ENCODE measurements at places on chromosomes 5 and 9. TPM values are rescaled to one million over a fixed set of nuclear protein-coding genes. Genes with fewer than 3 reads are reported as not detected.
A peak's percentile ranks its signal among the peaks of the same experiment; 100 is the strongest.

DNA sequence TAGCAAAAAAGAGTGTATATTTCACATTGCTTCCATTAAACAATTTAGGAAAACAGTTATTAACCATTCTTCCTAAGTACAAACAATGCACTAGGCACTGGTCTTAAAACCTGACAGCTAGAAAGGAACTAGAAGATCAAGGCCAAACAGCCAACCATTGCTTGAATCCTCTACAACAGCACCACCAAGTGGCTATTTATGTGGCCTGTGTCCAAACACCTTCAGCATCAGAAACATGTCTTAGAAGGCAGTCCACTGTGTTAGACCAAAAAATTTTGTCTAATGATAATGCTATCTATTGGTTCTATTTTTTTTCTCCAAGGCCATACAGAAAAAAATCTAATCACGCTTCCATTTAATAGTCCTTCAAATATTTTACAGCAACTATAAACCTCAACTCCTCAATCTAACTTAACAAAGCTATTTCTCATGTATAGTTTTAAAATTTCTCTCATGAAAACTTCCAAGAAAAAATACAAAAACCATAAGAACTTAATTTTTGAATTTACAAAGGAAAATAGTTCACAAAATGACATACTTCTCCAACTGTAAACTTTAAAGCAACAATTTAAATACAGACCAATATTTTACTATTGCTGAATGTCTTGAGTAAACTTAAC, 36.1 kb downstream of the CAAP1 start:
- no peak for DNase-seq

DNA sequence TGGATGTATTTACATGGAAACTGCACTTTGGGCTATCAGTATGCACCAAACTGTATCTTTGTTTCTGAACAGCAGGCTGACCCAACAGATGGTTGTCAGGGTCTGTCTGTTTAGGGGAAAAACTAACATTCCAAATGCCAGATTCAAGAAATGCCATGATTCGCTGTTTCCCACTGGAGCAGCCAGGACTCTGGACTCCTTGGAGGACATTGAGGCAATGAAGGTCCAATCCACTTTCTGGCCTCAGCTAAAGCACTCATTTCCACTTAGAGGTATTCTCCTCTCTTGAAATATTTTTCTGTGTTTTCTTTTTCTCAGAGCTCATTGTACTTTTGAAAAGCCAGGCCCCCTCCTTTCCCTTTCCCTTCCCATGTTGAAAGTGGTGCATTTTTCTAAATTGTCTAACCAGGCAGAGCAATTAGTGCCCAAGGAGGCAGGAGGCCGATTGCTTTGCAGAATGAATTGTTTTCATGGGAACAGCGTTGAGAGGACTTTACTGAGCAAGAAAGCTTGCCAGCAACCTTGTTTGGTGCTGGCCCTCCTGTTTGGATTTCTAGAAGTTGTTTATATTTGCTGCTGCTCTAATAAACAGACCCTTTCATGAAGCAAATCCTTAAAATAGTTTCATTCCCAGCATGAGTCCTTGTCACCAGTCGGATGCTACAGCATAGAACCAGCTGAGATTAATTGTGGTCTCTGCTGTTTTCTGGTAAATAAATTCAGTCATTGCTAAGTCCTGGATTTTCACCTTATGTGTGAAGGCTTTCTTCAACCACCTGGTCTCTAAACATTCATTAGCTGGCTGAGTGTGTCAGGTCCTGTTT, 132.8 kb upstream of the TAF11L2 start:
- DNase-seq: no peak

- DNase-seq: no peak
Measured at GRCh38 chr9:9961934-9962333, 650.9 kb downstream of the PTPRD start.

DNA sequence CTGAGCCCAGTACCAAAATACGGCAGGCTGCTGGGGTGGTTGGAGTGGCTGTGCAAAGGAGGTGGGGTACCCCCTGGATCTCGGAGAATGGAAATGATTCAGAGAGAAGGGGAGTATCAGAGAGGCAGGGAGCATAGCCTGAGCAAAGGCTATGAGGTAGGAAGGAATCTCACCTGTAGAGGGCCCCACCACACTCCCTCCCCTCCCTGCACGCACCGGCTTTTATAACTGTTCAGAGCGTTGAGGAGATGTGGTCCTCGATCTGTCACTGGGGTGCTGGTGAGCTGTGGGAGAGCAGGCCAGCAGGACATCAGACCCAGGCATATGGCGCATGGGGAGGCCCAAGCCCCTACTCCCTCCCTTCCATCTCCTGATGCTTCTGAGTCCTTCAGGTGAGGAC, 13.2 kb downstream of the PHF19 start:
- DNase-seq: no peak

GRCh38 chr9:6040077-6040476, 24.7 kb upstream of the RANBP6 start:
- DNase-seq: no peak

GRCh38 chr9:9186086-9186485, 1386.5 kb upstream of the DMAC1 start:
- no peak for DNase-seq

GRCh38 chr5:80093796-80094195, 58.6 kb downstream of the THBS4 start:
- no peak for DNase-seq

DNA sequence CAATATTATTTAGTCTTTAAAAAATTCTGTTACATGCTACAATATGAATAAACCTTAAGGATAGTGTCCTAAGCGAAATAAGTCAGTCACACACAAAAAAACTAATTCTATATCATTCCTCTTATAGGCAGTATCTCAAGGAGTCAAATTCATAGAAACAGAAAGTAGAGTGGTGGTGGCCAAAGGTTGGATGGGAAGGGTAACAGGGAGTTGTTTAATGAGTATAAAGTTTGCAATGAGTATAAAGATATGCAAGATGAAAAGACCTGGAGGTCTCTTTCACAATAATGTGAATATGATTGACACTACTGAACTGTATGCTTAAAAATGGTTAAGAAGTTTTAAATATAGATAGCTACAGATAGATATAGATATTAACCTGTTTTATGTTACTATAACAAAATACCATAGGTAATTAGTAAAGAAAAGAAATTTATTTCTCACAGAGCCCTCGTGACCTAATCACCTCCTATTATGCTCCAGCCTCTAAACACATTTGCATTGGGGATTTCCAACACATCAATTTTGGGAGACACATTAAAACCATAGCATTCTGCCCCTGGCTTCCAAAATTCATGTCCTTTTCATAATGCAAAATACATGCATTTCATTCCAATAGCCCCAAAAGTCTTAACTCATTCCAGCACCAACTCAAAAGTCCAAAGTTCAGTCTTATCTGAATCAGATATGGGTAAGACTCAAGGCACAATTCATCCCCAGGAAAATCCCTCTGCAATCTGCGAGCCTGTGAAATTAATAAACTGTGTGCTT, 93.6 kb downstream of the ATPSCKMT start:
- DNase-seq: no peak

DNA sequence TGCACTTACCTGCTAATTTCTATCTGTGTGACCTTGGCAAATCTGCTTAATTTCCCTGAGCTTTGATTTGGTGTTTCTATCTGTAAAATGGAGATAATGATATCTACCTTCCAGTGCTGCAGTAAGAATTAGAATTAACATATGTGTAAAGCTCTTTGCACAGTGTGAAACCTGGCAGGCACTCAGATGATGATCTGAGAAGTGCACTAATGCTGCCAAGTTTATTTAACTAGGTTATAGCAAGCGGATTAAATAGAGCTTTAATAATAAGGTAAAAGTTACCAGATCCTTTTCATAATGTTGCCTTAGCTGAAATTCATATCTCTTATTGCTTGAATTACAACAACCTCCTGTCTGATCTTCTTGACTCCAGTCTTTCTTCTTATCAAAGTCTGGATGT, 315.3 kb upstream of the CD180 start:
- no peak for DNase-seq

DNA sequence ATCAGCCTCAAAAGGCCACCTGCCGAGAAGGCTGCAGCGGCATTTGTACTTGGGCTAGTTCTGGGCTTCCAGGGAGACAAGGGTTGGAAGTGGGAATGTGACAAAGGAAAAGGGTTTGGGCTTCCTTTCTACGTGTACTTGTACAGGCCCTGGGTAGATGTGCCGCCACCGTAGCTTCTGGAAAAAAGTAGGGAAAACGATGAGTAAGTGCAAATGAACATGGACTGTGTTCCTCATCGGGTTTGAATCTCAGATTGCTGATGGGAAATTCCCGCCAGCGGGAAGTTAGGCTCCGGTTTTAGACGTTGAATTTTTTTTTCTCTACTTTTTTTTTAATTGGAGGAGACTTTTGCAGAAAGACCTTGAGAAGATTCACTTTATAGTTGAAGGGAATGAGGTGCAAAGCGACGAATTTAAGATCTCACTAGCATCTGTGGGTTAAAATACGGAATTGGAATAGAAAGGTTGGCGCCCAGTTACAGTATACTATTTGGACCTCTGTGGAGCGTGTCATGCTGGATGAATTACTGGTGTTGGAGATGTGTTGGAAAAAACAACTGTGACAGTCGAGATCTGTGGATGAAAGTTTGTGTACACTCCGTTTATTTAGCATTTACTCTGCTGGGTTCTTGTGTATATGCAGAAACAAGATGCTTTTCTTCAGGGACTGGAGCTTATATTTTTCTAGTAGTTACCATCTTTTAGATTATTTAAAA, 1.2 kb downstream of the G3BP1 start:
- peak; percentile 54 for DNase-seq

GRCh38 chr5:132294728-132295504, 722 bp downstream of the SLC22A4 start:
- peak; percentile 30 for DNase-seq

DNA sequence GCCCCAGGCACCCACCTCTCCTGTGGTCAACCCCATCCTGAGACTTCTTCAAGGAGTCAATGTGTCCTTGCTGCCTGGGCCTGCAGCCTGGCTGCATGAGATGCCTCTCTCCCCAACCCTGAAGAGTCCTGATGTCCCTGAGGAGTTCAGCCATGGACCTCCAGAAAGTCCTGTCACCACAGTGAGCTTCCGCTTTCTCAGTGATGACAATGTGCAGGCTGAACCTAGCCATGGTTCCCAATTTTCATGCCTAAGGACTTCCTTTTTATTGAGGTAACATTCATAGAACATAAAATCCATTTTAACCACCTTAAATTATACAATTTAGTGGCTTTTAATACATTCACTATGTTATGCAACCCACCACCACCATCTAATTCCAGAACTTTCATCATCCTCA, 29.1 kb downstream of the DAP start:
- DNase-seq: no peak

GRCh38 chr9:92342825-92343488, 17.2 kb downstream of the CENPP start:
- DNase-seq: no peak

DNA sequence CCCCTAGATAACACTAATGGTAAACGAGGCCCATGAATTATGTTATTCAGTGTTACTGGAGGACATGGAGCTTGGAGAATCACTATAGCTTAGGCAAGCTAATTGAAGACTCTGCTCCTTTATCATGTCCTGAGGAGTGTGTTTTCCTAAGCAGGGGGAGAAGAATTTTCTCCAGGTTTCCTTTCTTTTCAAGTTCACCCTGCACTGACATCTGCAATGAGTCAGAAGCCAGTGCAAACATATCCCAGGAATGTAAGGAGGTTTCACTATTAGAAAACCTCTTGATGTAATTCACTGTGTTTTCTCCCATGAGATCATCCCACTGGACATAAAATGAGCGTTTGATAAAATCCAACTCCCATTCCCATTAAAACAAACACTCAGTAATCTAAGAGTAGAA, 75.6 kb downstream of the DMRT2 start:
- no peak for DNase-seq

DNA sequence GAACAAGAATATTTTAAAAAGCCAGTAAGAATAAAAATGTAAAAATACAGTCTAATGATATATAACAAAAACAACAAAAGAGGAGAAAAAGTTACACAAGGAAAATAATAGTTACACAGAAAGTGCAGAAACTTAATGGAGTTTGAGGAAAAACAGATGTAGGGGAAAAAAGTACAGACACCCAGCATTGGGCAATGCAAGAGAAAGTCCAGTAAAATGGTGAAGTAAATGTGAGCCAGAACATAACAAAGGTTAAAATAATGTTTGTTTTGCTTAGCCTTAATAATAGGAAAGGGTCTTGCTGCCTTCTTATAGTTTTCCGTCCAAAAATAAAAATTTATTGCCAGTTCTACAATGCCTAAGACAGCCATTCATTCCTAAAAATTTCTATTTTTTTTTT, 364.2 kb downstream of the NNT start:
- no peak for DNase-seq

DNA sequence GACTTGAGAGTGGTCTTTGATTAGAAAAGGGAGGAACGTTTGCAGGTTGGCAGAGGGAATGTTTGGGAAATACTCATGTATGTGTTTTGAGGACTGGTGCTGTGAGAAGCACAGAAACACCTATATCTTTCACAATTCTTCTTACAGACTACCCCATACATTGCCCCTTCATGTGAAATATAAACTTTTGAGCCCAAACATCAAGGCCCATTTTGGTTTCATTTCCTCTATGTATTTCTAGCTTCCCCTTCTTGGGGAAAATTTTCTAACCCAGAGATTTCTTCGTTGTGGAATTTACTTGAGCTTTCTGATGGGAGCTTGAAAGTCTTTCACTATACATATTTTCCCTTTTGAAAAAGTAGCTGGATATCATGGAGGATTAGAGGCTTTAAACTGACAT, 67.6 kb downstream of the FYB1 start:
- no peak for DNase-seq

DNA sequence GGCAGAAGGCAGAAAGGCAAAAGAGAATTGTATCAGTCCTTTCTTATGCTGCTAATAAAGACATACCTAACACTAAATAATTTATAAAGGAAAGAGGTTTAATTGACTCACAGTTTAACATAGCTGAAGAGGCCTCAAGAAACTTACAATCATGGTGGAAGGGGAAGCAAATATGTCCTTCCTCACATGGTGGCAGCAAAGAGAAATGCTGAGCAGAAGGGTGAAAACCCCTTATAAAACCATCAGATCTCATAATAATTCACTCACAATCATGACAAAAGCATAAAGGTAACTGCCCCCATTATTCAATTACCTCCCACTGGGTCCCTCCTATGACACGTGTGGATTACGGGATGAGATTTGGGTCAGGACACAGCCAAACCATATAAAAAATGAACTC, 312.5 kb upstream of the PTGER4 start:
- DNase-seq: peak; percentile 70

Gene GRM6
- total RNA-seq: not detected

Gene SLC4A9
- not detected for total RNA-seq

Gene C6
- total RNA-seq: not detected

Gene ACOT12
- total RNA-seq: not detected

Gene SPATA9
- total RNA-seq: 2.1 TPM

Gene BNC2
- 66.5 TPM for total RNA-seq

Gene ZNF366
- not detected for total RNA-seq

Gene ACSL6
- 2.2 TPM for total RNA-seq
